ENCODE measurements at places on chromosomes 6 and 20.

DNA sequence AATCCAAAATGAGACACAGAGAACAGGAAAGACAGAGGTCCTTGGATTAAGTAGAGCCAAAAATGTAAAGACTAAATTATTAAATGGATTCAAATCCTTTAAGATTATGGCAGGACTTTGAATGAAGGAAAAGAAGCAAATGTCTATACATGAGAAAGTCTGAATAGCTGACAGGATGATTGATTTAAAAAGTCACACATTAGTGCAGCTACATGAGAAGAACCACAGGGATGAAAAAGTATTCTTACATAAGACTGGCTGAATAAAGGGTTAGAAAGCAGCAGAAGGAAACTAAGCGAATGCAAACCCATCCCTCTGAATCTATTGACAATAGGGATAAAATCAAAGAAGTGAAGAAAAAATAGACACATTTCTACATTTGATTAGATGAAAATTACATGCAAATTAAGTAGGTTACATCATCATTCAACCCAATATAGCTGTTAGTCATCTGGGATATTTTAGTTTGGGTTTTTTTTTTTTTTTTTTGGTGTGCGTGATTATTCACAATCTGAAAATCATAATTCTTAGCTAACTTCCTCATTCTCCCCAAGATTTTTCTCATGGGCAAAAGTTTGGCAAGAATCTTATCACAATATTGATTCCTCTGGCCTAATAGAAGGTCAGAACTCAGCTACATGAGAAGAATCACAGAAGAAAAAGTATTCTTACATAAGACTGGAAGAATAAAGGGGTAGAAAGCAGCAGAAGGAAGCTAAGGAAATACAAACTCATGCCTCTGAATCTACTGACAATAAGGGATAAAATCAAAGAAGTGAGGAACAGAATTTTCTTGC is 845.4 kb downstream of the HACE1 start:
- DNase-seq: no peak

DNA sequence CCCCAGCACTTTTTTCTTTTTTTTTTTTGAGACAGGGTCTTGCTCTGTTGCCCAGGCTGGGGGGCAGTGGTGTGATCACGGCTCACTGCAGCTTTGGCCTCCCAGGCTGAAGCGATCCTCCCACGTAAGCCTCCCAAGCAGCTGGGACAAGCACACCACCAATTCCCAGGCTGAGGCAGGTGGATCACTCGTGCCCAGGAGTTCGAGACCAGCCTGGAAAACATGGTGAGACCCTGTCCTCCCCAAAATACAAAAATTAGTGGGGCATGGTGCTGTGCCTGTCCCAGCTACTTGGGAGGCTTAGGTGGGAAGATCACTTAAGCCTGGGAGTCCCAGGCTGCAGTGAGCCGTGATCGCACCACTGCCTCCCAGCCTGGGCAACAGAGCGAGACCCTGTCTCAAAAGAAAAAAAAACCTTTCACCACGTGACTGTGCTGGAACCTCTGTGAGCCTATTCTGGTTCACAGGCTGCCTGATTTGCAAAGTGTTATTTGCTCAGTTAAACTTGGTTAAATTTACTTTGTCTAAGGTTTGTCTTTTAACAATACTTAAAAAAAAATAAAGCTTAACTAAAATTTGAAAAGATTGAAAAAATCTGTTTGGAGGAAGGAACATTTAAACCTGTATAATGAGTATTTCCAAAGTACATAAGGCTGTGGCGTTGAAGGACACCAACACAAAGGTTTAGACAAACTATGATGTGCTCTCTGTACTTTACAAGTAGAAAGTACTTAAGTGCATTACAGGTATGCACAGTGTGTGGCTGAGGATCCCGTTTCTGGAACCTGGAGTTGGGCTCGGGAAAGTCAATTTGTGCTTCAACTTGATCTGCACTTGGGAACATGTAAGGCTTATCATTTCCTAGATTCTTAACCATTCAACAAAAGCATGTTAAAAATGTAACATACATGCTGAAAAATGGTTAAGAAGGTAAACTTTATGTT is 55.0 kb downstream of the PPP1R3G start:
- DNase-seq: peak; percentile 32

- DNase-seq: no peak
Measured at GRCh38 chr6:122207061-122207460, 192.4 kb upstream of the HSF2 start.

DNA sequence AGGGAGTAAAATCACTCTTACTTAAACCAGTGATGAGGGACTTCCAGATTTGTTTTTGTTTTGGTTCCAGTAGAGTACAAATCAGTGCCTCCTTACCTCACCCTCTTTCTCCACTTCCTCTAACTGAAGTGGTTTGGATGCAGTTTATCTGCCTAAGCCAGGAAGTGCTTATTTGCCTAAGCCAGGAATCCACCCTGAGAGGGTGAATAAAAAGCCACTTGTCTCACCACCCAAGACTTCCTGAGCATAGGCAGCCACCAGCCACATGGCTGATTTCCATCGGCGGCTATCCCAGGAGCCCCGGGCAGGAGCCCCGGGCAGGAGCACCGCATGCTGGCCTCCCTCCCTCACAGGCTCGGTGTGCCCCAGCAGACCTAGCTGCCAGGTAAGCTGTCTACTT is 12.0 kb downstream of the LRP11 start:
- DNase-seq: peak; percentile 40
